ENCODE measurements at places on chromosomes 2 and 18.
A peak's percentile ranks its signal among the peaks of the same experiment; 100 is the strongest.

DNA sequence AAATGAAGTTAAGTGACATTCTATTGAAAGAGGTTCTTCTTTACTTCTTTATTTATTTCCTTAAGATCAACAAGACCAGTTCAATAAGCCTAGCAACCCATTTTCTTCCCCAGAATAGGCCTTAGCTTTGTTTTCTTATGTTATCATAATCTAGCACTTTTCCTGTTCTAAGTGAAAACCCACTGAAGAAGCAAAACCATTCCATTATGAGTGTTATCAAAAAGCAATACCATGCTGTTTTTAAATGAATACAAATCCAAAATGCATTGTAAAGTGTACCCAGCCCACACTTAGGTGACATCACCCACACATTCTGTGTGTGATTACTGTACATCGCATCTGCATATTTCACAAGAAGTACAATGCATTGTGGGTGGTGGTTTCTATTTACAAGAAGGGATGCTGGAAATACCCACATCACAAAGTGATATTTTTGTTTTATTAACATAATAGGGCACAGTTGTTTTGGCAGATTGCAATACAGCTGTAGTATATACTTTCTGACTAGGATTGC lies 679.5 kb downstream of the KCNJ3 start:
- peak; percentile 16 for DNase-seq

DNA sequence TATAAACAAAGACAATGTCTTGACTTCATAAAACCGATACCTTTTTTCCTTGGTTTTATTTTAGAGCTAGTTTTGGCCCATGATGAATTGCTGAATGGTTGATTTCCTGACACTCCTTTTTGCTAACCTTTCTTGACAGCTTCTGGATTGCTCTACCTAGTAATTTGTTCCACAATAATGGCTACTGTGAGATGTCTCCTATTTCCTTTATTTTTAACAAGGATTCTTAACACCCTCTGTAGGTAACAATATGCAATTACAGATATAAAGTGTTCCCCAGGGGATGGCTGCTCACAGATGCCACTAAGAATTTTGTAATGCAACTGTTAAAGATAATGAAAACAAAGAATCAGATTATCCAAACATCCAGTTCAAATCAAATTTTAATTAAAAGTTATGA lies 100.8 kb upstream of the ATP5MC3 start:
- peak; percentile 61 for DNase-seq

DNA sequence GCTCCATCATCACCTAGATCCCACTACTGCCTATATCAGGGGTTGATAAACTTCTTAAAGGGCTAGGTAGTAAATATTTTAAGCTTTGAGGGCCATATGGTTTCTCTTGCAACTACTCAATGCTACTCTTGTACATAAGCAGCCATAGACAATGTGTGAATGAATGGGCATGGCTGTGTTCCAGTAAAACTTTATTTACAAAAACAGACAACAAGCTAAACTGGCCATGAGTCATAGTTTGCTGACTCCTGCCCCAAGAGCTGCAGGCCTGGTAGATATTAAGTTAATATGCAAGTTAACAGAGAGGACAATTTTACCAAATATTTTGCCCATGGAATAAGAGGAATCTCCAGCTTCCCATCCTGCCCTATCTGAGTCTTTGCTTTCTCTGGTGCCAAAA lies 29.8 kb upstream of the MYO3B start:
- peak; percentile 24 for DNase-seq

- DNase-seq, result no peak
These were observed 687.0 kb downstream of the BCL11A start for GRCh38 chr2:59866436-59866835.

- DNase-seq, result peak; percentile 24
These were observed 16.7 kb downstream of the TSN start for GRCh38 chr2:121771976-121772742.

DNA sequence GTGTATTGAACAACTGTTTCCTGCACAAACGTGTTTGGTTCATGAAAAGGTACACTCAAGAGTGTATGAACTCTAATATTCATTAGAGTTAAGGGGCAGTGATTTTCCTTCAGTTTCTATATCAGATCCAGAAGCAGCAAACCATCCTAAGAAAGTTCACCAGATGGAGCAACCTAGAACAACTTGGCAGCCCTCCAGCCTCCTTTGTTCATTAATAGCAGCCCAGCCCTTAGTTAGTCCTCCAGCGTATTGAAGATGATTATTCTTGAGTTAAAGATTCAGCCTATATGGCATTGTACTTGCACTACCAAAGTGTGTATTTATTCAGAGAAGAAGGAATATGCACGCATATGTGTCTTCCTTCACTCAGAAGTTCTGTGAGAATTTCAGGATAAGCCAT lies 365.5 kb downstream of the SETBP1 start:
- no peak for DNase-seq

- peak; percentile 43 for DNase-seq
These were observed 94.5 kb upstream of the FN1 start for GRCh38 chr2:215530191-215530968.

GRCh38 chr18:48729404-48729803 lies 190.6 kb downstream of the CTIF start:
- peak; percentile 31 for DNase-seq

- no peak for DNase-seq
These were observed 182.3 kb downstream of the ZNF521 start for GRCh38 chr18:25169701-25170100.

All from fibroblast of pulmonary artery (primary cell).